ENCODE measurements at places on chromosomes 2 and 18.

GRCh38 chr18:67574749-67575148, 58.2 kb upstream of the DSEL start:
- DNase-seq = no peak

- DNase-seq = no peak
Measured at GRCh38 chr2:234341306-234341985, 155.4 kb downstream of the ARL4C start.

- DNase-seq = peak; percentile 19
Measured at GRCh38 chr18:59359576-59359952, 499 bp upstream of the LMAN1 start.

DNA sequence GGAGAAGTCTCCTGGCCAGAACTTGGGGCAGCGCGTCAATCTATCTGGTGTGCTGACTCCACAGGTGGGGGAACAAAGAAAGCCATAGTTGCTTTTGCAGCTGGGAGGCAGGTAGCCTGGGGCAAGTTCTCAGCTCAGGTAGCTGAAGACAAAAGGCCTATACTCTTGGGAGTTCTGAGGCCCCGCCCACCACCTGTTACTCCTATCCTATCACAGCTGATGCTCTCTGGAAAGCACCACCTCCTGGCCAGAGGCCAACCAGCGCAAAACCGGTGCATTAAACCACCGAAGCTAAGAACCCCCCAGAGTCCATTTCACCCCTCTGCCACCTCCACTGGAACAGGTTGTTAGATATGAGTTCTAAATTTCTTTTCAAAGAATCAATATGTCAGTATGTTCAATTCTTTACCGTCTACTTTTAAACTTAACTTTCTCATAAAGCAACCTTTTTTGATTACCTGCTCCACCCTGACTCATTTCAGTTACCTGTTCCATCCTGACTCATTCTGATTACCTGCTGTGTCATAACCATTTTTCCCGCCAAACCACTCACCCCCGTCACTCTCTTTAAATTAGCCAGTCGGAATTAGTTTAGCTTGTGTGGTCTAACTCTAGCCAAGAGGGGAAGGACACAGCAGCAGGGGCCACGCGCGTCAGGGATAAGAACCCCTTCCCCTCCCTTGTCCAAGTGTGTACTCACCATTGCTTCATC, 43.4 kb downstream of the UPP2 start:
- DNase-seq = no peak

DNA sequence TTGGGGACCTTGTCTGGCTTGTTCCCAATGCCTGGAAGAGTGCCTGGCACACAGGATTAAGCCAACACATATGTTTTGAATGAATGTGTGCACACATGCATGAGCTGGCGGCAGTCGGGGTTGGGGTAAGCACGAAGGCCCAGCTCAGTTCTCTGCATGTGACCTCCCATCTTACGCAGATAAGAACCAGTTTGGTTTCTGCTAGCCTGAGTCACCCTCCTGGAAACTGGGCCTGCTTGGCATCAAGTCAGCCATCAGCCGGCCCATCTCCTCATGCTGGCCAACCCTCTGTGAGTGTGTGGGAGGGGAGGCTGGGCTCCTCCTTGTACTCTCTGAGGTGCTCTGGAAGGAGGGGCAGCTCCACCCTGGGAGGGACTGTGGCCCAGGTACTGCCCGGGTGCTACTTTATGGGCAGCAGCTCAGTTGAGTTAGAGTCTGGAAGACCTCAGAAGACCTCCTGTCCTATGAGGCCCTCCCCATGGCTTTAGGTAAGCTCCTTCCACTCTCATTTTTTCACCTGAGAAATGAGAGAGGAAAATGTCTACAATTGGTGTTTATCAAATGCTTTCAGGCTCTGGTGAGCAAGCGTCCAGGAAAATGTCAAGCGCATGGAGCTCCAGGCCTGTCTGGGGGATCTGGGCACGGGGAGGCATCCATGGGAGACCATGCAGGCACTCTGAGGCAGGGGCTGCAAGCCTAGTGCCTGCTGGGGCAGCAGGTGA, 9.7 kb upstream of the IL1RN start:
- peak; percentile 36 for DNase-seq

- DNase-seq = no peak
Measured at GRCh38 chr2:157056200-157056676, 201.3 kb upstream of the GALNT5 start.

DNA sequence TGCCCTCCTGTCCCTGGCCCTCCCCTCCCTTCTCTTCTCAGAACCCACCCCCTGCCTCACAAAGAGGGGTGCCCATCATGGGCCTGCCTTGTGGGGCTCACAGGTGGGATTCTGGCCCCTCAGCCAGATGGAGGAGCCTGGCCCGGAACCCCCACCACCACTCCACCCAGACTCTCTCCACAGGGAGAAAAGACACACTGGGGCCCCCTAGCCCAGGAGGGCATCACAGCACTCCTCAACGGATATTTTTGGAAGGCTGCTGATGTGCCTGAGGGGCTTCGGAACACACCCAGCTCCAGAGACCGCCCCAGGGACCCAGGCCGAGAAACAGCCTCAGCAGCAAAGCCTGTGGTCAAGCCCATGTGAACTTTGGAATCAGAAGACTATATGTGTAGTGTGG, 9.9 kb downstream of the KCNIP3 start:
- DNase-seq = no peak

- no peak for DNase-seq
Measured at GRCh38 chr2:163259489-163259888, 420.9 kb upstream of the KCNH7 start.

DNA sequence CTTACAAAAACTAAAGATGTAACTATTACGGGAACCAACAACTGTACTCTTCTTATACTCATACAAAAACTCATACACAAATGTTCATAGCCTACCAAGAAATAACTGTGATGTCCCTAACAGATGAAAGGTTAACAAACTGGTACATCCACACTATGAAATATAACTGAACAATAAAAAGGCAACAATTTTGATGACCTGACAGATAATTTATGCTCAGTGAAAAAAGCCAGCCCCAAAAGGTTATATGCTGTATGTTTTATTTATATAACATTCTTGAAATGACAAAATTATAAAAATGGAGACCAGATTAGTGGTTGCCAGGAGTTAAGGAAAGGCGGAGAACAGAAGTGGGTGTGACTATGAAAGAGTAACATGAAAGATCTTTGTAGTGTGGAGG, 31.3 kb downstream of the REV1 start:
- no peak for DNase-seq

DNA sequence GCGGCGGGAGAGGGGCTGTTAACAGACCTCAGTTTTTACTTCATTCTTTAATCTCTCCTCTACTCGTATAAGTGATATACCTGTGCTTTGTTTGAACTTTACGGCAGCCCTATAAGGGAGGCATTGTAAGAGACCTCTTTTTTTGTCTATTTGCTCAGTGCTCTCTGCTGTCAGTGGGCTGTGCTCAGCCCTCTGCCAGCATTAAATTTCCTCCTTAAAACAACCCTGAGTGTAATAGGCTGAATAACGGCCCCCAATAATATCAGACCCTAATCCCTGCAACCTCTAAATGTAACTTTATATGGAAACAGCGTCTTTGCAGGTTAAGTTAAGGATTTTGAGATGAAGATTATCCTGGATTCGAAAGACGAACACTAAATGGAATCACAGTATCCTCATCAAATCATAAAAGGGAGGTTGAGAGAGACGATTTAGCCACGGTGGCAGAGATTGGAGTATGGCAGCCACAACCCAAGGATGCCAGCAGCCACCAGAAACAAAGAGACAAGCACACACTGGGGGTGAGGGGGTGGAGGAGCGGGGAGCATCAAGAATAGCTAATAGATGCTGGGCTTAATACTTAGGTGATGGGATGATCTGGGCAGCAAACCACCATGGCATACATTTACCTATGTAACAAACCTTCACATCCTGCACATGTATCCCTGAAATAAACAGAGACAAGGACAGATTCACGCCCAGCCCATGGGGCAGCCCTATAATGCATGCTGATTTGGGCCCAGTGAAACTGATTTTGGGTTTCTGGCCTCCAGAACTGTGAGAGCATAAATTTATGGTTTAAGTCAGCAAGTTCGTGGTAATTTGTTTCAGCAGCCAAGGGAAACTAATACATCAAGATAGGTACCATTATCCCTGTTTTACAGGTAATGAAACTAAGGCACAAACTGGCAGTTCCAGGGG, 894 bp upstream of the FARSB start:
- DNase-seq = no peak

DNA sequence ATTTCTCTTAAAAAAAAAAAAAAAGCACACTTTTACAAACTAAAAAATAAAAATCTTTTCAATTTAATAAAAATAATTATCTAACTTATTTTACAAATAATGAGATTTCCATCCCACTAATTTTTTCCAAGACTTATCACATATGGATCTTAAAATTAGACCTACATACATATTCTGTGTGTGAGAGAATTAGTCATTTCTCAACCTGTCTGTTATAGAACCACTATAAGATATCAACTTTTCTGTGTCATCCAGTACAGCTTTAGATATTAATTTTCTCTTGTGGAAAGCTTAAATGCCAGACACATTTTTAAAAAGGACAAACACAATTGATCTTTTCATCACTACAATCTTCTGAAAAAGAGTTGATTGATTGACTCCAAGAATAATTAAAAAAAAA, 38.1 kb downstream of the FANCL start:
- no peak for DNase-seq

DNA sequence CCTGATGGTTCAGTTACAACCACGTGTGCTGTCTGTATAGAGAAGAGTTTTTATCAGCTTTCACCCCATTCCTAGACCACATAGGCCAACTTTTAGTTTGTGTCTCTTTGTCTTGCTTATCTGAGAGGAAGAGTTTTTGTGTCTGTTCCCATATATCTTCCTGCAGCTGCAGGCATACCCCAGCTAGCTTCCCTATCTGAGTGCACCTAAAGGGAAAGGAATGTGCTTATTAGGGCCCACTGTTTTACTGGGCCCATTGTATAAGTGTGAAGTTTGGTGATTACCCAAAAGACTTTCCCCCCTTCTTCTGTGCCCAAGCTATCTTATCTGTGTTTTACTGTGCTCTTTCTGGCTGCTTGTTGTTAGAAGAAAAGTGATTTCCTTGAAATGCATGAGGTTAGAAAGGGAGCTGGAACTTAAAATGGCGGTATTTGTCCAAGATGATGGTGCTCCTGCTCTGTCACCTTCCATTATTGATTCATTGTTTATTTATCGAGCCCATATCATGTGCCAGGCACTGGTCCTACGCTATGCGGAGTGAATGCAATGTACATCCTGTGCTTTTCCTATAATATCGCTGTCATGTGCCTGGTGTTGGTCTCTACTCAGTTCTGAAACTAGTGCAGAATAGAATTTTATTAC, 57.2 kb downstream of the NYAP2 start:
- no peak for DNase-seq

GRCh38 chr2:110768591-110768990, 36.2 kb downstream of the ACOXL start:
- no peak for DNase-seq

GRCh38 chr2:113886479-113887008, 3.3 kb upstream of the ACTR3 start:
- DNase-seq = no peak

- DNase-seq = no peak
Measured at GRCh38 chr2:105919191-105919811, 174.6 kb downstream of the NCK2 start.

DNA sequence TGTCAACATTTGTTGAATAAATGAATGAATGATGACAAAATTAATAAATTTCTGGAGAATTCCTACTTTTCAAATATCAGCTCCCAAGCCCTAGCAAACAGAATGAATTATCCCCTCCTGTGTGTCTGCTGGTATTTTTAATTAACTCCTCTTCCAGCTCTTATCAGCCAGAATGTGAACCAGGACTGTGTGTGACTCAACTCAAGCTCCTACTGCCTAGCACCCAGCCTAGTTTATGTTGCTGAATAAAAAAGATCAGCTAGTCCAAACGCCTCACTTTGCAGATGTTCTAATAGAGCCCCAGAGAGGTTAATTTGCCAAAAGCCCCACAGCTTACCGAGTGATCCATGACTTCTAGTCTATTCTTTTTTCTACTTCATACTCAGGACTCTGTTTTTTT, 50.3 kb downstream of the RABL2A start:
- DNase-seq = no peak

- no peak for DNase-seq
Measured at GRCh38 chr2:127558911-127559310, 23.4 kb downstream of the MYO7B start.

- no peak for DNase-seq
Measured at GRCh38 chr2:38737925-38738324, 13.2 kb downstream of the SRSF7 start.

DNA sequence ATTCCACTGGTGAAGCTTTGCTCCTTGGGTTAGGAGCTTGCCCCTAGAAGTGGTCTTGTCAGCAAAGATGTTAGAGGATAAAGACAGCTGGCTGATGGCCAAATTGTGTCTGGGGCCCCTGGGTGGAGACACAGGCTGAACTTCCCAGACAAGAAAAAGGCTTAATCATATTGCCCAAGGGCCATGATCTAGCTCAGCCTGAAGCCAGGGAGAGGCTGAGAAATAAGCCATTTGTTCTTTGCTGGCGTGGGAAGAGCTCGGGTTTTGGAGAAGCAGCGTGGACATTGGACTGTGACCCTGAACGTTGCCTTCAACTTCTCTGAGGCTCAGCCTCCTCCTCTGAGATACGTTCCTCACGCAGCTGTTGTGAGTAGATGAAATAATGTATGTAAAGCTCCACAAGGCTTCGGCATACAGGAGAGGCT, 153.0 kb downstream of the ZFP36L2 start:
- DNase-seq = no peak

GRCh38 chr2:199907008-199907714, 3.9 kb upstream of the C2orf69 start:
- no peak for DNase-seq

GRCh38 chr18:40124107-40124506, 1830.9 kb upstream of the PIK3C3 start:
- no peak for DNase-seq

- no peak for DNase-seq
Measured at GRCh38 chr2:100615886-100616285, 53.1 kb downstream of the PDCL3 start.

GRCh38 chr2:205324355-205324754, 357.9 kb upstream of the NRP2 start:
- no peak for DNase-seq

DNA sequence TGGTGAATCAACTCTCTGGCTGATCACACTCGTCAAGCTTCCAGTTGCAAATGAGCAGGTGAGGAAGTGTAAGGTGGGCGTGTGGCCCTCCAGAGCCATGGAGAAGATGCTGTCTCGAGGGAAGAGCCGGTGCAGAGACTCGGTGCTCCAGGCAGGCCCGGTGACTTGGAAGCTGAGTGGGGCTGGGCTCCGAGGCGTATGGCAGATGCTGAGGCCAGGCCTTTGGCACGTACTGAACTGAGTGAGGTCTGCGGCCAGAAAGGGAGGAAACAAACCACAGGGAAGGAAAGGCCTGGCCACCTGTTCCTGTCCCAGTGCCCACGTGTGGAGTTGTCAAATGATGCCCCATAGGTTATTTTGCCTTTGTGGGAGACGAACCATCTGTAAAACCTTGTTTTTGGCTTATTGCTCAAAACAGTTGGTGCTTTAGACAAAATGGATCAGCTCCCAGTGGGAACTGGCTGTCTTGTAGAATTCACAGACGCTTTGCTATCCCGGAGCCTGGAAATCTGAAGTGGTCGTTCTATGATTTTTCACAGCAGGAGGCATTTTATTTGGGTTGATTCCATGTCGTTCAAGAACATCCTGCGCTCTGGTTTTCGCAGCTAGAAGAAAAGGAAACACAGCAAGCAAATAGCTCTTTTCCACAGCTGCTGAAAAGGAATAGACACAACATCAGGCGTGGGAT, 117.5 kb upstream of the TMEM18 start:
- DNase-seq = no peak

All from NCI-H1694 (cell line).